ENCODE measurements at places on chromosomes 6 and 20. TPM values are rescaled to one million over a fixed set of nuclear protein-coding genes. Genes with fewer than 3 reads are reported as not detected.

VSX1 gene
- not detected for total RNA-seq

TRIM40 gene
- total RNA-seq: not detected

FAM135A gene
- total RNA-seq: 26.4 TPM

PRND gene
- total RNA-seq: not detected

CRISP3 gene
- total RNA-seq: not detected

PLCB4 gene
- total RNA-seq: 4.4 TPM
